ENCODE measurements at places on chromosomes 5 and 9. TPM values are rescaled to one million over a fixed set of nuclear protein-coding genes. Genes with fewer than 3 reads are reported as not detected.

GRCh38 chr9:79489261-79490000 is 82.3 kb upstream of the TLE4 start:
- DNase-seq, result peak; percentile 54

DNA sequence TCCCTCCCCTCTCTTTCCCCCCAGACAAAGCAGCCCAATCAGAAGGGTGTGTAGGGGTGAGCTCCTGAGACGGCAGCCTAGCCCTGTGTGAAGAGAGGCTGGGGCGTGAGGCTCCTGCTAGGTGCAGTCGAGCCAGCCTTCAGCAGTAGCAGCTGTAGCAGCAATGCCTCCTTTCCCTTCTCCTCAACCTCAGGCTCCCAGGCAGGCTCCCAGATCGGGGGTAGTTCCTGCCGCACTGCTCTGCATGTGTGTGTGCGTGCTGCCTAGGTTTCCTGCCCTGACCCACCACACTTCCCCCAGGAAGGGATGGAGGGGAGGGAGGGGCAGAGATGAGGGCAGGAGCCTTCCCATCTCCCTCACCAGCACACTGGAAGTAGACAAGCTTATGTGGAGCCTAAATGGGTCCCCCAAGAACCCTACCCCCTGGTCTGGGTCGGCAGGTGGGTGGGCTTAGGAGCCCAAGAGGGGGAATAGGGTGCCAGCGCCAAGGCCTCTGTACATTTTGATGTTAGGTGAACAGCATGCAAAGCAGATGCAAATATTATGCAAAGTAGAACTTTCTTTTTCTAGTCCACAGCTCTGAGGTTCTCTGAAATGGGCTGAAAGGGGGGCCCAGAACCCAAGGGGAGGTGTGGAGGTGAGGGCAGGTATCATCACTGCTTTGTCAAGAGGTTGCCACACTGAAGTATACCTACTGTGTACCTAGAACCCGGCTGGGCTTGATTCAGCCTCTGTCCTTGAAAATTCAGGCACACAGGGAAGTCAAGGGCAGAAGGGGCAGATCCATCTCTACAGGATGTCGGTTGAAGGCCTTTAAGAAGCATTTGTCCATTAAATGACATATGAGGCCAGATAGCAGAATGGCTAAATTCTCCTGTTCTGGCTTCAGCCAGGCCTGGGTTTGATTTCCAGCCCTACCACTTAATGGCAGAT is 57.8 kb downstream of the CXXC5 start:
- DNase-seq, result no peak

Gene CTXN3
- total RNA-seq, result not detected

GRCh38 chr9:105500108-105500766 is 52.4 kb downstream of the FSD1L start:
- peak; percentile 10 for DNase-seq

Gene SPATA31D4
- not detected for total RNA-seq

Gene WHRN
- 0.77 TPM for total RNA-seq

GRCh38 chr5:92687821-92688722 is 892.9 kb downstream of the NR2F1-AS1 start:
- peak; percentile 21 for DNase-seq

DNA sequence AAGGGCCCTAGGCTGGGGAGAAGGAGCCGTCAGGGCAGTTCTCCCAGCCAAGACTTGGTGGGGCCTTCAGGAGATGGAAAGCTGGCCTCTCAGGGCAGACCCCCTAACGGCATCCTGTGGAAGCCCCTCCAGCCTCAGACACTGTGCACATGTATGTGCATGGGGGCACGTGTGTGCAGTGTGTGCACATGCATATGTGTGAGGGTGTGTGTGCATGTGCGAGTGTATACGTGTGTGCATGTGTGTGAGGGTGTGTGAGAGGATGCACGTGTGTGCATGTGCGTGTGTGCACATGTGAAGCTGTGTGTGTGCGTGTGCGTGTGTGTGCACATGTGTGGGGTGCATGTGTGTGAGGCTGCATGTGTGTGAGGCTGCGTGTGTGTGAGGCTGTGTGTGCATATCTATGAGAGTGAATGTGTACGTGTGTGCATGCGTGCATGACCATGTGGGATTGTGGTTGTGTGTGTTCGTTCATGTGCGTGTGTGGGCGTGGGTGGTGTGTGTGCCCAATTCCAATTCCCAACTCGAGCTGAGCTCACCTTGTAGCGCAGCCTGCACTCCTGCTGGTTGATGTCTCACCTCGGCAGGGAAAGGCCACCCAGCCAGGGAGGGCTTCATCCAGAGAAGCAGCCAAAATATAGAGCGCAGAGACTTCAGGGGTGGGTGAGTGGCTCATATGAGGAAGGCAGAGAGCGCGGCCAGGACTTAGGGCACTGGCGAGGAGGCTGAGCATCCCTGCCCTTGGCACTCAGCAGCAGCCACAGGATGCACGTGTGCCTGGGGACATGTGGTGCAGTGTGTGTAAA is 142.7 kb upstream of the PPP1R26 start:
- DNase-seq, result no peak

DNA sequence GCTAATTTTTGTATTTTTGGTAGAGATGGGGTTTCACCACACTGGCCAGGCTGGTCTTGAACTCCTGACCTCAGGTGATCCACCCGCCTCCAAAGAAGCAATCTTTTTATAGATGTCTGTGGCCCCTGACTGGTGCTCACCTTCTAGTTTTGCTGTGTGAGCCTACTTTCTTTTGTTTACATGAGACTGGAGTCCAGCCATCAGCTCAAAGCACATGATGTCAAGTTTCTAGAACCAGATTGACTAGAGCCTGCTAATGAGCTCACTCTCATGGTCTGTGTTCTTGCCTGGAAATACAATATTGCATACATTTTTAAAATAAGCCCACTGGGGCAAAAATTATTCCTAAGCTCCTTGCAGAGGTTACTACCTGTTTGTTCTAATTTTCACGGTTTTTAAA is 102.9 kb upstream of the PIK3R1 start:
- no peak for DNase-seq

- DNase-seq, result no peak
Measured at GRCh38 chr9:113502427-113503034, 39.0 kb downstream of the RGS3 start.

- peak; percentile 42 for DNase-seq
Measured at GRCh38 chr9:35067056-35067455, 5.4 kb downstream of the VCP start.

DNA sequence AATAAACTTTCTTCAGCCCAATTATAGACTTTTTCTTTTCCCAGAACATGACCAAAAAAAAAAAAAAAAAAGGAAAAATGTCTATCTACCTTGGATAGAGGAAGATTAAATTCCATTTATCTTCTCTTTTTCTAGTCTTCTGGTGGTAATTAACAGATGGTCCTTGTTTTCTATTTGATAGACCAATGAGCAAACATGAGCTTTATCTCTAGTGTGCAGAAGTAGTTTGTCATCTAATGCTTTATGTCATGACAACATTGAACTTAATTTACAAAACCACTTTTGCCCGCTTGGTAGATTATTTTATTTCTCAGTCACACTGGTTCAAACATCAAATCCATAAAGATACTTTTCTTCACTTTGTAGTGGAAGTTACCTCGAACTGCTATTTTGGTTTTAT is 69.5 kb upstream of the ELL2 start:
- no peak for DNase-seq

GRCh38 chr9:113776194-113776593 is 99.9 kb upstream of the ZNF618 start:
- DNase-seq, result no peak

- no peak for DNase-seq
Measured at GRCh38 chr5:38433160-38433861, 123.1 kb downstream of the LIFR start.

Gene OR1L8
- not detected for total RNA-seq

Gene DNAH5
- 0.13 TPM for total RNA-seq

GRCh38 chr5:61298580-61298979 is 33.5 kb upstream of the ZSWIM6 start:
- DNase-seq, result peak; percentile 95

Gene DBH
- total RNA-seq, result not detected

Gene CBY3
- not detected for total RNA-seq

Gene SPINK1
- 1.1 TPM for total RNA-seq

Gene PCDHGA8
- 0.51 TPM for total RNA-seq

Gene HK3
- under 0.01 TPM for total RNA-seq

- DNase-seq, result peak; percentile 21
Measured at GRCh38 chr5:76363352-76364225, 39.5 kb upstream of the IQGAP2 start.

- no peak for DNase-seq
Measured at GRCh38 chr9:94082956-94083355, 1.3 kb upstream of the PTPDC1 start.

Gene INVS
- total RNA-seq, result 20.5 TPM

Gene C9orf50
- not detected for total RNA-seq

Gene GZMA
- not detected for total RNA-seq

DNA sequence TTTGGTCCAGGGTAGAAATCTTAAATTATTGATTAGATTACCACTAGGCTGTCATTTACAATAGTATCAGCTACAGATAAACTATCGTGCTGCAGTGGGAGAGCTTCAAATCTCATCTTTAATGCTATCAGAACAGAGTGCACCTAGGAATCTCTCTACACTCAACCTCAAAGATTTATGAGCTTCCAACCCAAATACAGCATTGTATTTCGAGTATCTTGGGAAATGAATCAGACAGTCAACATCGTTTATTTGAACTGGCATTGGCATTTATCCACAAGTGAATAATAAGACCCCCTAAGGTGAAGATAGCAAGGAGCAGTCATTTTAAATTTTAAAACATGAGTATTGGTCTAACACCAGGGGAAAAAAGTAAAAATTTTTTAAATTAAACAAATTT is 1203.2 kb downstream of the CDH12 start:
- no peak for DNase-seq

DNA sequence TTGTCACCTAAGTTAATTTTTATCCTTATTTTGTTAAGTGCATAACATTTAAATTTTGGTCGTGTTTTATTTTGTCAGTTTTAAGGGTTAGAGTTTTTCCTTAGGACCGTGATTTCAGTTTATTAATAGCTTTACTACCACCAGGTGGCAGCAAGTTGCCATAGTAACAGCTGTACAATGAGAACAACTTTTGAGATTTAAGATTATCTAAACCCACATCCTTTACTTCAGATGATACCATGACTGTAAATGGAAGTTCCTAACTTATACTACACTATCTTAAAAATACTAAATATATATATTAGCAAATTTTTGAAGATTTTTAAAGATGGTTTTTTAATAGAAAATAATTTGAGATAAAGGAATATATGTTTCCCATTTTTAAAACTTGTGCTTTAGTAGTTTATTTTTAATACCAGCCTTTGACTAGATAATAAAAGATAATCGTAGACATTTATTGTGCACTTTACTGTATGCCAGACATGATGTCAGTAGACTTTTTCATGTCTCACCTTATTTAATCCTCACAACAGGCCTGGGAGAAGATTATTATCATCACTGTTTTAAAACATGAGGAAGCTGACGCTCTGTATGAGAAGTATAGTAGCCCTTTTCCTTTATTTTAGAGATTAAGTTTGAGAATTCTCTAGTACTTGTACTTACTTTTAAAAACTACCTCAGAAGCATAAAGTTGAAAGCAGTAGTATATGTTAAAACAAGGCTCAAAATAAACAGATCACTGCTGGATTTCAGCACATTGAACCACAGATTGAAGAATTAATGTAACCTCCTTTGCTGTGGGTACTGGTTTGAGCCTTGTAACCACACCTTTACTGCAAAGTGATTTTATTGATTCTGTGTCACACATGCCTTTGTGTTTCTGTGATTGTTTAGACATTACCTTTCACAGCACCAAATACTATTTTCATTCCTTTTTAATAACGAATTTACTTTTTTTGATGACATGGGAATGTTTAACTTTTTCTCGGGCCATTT is 27.5 kb downstream of the SREK1 start:
- DNase-seq, result peak; percentile 57

GRCh38 chr9:122113574-122113973 is 20.5 kb upstream of the TTLL11 start:
- no peak for DNase-seq

Gene SLC25A2
- total RNA-seq, result not detected

DNA sequence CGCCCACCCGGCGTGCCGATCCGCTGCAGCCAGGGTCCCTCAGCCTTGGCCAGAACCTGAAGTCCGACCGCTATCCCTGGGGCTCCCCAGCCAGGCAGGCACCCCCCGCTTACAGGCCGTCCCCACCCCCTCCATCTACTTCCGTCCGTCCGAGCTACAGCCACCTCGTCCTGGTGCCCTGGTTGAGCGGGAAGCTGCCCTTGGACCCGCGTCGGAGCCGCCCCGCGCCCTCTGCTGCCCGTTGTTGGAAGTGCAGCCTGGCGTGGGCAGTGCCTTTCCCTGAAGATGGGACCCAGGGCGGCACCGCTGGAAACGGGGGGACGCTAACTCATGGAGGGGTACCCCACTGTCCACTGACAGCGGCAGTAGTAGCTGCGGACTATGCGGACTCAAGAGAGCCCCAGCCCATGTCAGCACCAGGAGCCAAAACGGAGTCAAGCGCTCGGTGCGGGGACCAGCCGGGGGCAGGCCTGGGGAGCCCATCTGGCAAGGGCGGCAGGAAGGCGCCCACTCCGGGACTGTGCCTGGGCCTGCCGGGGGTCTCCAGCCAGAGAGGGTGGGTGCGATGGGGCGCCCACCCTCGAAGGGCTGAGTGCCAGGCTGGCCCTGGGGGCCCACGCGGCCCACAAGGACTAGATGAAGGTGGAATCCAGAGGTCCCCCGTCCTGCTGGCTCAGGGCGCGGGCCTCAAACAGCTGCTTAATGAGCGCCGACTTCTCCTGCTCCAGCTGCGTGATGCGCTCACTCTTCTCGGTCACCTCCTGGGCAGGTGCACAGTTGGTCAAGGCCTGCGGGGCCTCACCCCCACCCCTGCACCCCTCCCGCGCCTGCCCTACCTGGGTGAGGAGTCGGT is 6.1 kb downstream of the SAPCD2 start:
- DNase-seq, result no peak

GRCh38 chr9:124869466-124869985 is 7.6 kb downstream of the ARPC5L start:
- no peak for DNase-seq

DNA sequence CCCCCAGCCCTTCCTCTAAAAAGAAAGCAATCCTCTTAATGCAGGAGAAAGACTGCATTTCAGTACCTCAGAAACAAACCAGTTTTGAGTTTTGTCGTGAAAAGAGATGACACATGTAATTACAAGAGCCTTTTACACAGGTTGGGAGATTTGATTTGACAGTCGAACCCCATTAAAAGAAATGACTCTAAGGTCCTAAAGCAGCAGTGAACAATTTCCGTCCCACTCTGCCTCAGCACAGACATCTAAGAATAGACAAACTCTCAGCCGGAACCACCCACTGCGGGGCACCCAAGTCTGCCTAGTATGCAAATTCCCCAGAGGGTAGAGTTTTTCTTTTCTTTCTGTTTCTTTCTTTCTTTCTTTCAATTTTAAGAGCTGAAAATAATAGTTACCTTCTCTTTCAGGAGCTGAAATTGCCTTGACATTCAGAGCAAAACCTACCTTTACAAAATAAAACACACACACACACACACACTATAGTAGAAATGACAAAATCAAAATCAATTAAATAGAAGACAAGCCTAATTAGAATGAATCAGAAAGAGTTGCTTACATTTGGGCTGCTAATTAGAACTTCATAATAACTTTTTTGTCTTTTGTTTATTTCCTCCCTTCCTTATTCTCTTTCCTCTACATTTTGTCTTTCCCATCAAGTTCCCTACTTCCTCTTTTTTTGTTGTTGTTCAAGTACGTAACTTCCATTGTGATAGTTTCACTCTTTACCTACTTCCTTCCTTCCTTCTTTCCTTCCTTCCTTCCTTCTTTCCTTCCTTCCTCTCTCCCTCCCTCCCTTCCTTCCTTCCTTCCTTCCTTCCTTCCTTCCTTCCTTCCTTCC is 65.1 kb downstream of the BASP1 start:
- no peak for DNase-seq
